ENCODE measurements at places on chromosomes 2 and 18.

DNA sequence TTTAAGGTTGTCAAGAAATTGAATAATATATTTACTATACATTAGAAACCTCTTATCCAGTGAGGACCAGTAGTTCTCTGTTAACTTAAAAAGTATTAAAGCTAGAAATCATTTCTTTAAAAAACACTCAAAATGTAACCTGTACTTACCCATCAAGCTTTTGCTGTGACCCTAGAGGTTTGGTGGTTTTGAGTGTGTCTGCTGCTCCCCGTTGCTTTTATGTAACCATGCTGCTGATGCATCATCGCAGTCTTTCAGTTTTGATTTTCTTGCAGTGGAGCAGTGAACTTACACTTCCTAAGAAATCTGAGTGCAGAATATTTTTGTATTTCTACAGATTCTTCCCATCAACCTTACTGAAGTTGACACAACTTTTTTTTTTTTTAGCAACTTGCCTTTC lies 34.2 kb downstream of the MRPS9 start:
- no peak for DNase-seq

DNA sequence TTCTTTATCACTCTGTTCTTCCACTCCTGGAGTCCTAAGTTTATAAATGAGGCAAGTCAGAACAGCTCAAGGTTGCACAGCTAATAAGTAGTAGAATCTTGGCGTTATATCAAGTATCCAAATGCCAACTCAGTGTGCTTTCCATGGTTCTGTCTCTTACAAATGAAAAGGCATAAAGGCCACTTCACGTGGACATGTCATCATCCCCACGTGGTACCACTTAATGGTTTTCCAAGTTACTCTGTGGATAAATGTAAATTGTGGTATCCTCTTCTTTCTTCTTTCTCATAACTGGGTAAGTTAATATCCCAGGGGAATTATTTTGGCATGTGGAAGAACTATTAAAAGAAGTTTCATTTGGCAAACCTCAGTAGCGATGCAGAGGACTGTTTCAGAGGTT lies 131.5 kb upstream of the L3MBTL4 start:
- no peak for DNase-seq

DNA sequence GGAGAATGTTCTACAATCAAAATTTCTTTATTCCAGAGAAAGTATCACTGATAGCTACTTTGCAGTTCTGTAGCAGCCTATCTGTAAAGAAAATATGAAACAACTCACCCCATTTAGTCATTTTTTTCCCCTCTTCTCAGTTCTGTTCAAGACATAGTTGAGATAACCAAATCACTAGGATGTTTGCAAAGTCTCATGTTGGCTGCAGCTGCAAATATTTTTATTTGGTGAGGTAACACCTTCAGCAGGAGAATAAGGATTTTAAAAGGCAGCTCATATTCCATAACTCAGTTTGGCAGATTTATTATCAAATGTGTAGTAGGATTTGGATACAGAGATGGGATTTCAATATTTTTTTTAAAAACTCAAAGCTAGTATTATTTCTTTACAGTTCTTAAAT lies 41.0 kb downstream of the HNRNPLL start:
- no peak for DNase-seq

- no peak for DNase-seq
Observed at GRCh38 chr18:55501579-55501978, 86.4 kb downstream of the TCF4 start.

- DNase-seq = no peak
Observed at GRCh38 chr2:134670955-134671354, 47.8 kb downstream of the TMEM163 start.

DNA sequence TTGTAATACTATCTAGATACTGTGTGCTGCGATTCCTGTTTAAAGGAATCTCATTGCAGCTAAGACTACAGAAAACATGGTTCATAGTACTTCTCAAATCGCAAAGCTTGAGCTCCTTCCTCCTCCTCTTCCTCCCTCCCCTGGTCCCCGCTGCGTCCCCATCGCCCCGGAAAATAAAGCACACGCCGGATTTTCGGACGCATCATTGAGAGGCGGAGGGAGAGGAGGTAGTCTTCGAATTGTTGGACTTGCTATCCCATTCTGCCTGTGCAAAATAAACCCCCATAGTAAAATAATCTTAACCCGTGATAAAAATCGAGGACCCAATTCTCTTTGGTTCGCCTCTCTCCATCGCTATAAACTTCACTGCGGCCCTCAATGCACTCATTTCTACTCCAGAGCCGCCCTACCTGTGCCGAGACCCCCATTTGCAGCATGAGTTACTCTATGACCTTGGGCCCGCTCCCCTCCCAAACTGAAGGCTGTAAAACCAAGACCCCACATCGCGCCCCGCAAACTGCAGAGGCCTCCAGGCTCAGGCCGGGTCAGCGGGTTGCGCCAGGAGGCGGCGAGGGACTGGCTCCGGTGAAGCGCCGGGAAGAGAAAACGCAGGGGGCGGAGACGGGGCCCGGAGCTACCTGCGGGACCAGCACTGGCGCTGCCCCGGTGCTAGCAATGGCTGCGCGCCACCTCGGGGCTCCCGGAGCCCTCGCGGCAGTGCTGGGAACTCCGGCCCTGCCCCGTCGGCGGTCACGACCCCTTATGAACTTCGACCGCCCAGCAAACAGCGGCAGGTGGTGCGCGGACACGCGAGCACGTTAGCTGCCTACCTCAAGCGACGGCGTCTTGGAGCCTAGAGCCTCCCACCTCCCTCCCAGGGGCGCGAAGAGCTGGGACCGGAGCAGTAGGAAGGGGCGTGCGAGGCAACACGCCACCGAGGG lies 649 bp downstream of the ESCO1 start:
- no peak for DNase-seq

DNA sequence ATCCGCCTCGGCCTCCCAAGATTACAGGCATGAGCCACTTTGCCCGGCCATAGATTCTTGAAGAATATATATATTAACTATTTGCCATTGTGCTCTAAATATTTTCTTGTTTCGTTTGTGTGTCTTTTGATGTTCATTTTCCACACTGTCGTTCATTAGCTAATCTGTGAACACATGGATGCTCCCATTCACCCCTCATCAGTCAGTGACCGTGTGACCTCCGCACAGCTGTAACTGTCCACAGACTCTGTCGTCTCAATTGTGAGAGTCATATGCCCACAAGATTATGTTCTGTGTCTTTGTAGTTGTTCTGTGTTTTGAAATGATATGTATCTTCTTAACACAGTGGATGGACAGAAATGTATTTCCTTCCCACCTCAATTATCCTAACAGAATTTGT lies 29.6 kb downstream of the RAMP1 start:
- DNase-seq = no peak

Data from effector CD4-positive, alpha-beta T cell (primary cell).